ENCODE measurements at places on chromosomes 2 and 18.

DNA sequence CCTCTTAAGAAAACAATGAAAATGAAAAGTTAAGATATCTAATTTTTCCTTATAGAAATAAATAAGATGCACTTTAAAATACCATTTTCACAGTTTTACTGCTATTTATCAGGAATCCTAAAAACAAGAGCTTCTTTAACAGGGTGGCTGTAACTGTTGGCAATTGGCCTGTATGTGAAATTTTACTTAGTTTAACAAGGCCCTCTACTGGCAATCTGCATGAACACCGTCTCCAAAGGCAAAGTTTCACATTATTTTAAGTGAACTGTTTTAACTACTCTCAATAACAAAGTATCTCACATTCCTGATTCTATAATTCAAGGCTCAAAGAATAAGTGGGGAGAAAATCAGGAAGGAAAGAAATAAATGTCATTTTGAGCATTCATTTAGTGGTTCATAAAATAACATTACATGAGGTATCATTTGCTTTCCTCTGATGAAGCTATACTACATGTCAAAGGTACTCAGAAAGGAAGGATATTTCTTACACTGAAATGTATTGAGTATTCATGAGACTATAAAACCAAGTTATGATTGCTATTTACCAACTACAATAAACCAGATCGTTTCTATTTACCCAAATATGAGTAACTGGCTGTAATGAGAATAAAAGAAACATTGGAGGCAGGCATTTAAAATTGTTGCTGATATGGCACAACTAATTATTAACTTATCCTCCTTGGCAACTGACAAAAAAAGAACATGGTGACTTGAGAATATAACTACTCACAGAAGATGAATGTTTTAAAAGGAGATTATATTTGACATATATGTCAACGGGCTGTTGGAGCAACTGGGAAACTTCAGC lies 7.0 kb downstream of the NCKAP5 start:
- no peak for DNase-seq

DNA sequence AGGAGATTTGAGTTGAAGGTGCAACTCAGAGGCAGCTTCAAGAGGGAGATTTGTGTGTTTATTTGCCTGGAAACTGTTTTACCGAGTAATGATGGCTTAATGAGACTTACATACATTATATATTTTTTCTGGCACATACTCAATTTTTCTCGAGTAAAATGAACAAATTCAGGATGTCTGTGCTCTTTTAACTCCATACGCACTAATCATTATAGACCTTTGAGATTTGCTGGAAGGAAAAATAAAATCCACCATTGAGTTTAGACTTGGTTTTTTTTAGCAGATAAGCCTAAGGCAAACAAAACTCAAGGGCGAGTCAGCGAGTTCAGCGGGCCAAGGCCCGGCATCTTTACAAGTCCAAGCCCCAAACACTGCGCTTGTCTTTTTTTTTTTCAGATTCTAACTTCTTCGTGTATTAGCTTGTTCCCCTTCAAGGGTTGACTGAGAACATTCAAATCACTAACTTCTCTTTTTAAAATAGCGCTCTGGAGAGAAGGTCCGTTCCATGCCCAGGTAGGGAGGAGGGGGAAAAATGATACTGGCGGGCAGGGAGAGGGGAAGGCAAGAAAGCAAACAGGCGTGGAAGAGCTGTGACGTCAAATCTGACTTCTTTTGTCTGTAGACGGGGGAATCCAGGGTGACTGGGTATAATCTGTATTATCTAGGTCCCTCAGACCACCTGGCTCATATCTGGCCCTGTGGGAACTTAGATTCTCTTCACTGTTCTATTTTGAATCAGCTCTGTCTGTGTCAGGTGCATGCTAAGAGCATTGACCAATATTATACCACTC lies 72.7 kb upstream of the MAP3K20 start:
- DNase-seq, result no peak

- no peak for DNase-seq
Observed at GRCh38 chr2:7449298-7449697, 532.1 kb downstream of the RNF144A start.

DNA sequence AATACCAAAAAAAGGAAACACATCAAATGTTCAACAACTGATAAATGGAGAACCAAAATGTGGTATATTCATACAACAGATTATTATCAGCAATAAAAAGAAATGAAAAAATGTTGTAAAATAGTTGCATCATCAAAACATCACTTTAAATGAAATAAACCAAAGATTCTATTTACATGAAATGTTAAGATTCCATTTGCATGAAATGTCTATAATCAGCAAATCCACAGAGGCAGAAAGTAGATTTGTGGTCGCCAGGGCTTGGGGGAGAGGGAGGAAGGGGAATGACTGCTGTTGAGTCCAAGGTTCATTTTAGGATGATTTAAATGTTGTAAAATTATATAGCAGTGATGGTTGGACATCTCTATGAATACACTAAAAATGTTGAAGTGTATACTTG lies 181.9 kb downstream of the RTP5 start:
- DNase-seq, result no peak

DNA sequence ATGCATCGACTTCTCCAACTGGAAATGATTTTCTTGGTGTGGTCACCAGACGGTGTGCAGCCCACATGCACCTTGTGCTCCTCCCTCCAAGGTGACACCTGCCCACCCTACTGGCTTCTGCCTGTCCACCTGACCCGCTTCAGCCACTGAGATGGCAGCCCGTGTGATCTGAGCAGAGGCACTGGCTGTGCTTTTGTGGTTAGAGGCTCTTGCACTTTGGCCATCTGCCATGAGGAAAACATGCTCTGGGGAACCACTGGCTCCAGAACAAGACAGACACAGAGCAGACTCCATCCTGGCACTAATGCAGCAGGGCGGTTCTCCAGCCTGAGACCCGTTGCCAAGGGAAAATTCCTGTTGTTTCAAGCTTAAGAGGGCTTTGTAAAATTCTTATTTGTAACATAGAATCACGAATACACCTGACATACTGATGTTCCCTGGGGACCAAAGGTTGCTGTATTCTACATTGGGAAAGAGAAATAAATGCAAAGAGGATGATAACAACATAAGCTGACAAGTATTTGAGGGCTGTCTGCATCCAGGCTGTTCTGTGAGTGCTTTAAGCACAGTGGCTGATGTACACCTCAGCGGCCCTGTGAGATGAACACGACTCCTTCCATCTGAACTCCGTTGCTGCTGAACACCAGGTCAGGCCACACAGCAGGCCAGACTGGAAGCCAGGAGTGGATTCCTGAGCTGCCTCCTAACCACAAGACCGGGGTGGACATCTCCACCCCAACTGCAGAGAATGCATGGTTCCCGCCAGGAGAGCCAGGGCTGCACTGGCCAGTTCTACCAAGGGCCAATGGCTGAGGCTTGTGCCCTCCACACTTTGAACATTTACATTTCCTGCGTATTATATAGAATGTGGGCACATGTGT lies 820.4 kb downstream of the GALR1 start:
- no peak for DNase-seq

DNA sequence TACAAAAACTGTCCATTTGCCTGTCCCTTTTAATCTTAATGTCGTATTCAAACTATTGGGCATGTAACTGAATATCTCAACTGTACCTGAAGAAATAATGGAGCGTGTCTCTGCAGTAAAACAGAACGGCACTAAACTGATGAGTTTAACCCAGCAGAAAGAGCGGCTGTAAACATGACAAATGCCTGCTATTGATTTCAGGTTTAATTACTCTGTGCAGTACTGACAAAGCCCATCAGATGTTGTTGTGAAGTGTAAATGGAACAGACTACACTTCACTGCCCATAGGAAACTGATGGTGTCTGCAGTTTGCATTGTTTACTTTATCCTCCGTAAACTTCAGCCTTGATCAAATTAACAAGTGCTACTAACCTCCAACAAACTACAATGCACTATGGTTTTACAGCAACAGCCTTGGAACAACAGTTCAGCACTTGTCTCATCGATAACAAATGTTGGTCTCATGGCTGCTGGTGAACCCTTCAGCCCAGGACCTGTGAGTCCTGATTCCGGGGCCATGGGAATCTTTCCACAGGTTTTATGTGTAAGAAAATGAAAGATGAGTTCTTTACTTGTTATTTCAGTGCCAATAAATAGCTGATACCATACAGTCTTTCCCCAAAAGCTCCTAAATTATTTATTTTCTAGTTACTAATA lies 316.5 kb downstream of the CCDC178 start:
- DNase-seq, result no peak

- no peak for DNase-seq
Observed at GRCh38 chr2:47344890-47345589, 57.9 kb upstream of the MSH2 start.

- no peak for DNase-seq
Observed at GRCh38 chr2:175630280-175631244, 371.5 kb downstream of the LNPK start.

GRCh38 chr2:13916066-13916465 lies 716.5 kb upstream of the LRATD1 start:
- no peak for DNase-seq

DNA sequence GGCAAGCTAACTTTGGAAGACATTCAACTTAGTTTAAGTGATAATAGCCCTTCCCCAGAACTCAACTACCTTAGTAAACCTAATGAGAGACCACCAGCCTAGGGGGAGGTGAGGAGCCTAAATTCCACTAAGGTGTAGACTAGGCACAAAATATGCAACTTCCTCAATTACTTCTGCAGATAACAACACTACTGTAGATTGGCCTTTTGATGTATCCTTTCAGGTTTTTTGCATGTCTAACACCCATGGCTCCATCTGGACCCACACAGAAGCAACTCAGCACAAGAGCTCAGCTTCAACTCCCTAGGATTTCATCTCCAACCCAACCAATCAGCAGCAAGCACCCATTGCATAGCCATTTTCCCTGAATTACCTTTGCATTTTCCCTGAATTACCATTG lies 353.3 kb downstream of the AKAIN1 start:
- no peak for DNase-seq

GRCh38 chr2:224584785-224585210 lies 365 bp downstream of the CUL3 start:
- peak; percentile 52 for DNase-seq

GRCh38 chr18:75409806-75410205 lies 17.7 kb downstream of the SMIM21 start:
- DNase-seq, result no peak

GRCh38 chr18:12990641-12990966 lies 558 bp upstream of the CEP192 start:
- no peak for DNase-seq

DNA sequence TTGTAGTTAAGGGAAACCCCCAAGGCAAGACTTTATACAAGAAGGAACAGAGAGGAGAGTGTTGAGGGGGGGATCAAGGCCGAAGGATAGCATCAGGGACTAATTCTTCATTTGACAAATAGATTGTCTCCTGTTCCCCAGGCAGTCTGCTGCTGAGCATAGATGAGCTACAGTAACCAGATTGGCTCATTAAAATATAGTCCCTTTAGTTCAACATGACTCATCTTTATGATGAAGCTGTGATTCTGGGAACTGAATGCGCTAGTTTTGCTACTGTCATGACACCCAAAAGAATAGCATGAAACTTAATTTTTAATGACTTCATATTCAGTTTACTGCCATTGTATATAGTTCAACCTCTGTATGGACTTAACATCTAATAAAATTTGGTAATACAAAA lies 35.5 kb downstream of the TMEFF2 start:
- no peak for DNase-seq

GRCh38 chr2:137865954-137866540 lies 98.2 kb upstream of the HNMT start:
- peak; percentile 6 for DNase-seq

DNA sequence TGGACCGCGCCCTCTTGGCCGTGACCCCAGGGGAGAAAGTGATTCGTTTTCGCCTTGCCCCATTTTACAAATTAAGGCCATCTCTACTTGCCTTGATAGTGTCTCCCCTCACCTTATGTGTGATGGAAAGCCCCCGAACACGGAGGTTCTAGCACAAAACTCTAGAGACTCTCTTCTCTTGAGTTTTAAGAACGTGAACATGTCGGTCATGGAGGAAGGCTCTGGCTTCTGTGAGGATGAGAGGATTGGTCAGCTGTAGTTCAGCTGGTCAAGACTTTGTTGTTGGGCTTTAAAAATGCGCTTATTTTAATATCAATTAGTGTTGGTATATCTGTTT lies 828 bp downstream of the DYNC1I2 start:
- no peak for DNase-seq

GRCh38 chr18:40980171-40980570 lies 974.9 kb upstream of the PIK3C3 start:
- no peak for DNase-seq

GRCh38 chr2:106075048-106075447 lies 119.1 kb downstream of the UXS1 start:
- DNase-seq, result no peak

DNA sequence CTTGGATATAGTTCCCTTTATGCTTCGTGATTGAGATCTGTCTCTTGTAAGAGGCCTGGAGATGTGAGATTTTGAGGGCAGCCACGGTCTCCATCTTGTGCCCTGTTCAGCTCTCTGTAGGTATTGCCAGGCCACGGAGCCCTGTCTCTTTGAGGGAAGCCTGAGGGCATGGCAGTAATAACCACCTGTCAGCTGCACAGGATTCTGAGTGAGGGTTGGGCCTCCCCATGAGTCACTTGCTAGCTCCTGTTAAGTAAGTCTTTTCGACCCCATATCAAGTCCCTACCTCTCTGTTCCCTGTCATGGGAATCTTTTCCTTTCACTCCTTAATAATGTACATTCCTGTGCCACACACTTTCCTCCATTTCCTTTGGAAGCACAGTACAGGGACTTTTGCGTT lies 20.4 kb downstream of the LYPD6B start:
- DNase-seq, result no peak

GRCh38 chr18:49241852-49242251 lies 218.6 kb downstream of the DYM start:
- no peak for DNase-seq

DNA sequence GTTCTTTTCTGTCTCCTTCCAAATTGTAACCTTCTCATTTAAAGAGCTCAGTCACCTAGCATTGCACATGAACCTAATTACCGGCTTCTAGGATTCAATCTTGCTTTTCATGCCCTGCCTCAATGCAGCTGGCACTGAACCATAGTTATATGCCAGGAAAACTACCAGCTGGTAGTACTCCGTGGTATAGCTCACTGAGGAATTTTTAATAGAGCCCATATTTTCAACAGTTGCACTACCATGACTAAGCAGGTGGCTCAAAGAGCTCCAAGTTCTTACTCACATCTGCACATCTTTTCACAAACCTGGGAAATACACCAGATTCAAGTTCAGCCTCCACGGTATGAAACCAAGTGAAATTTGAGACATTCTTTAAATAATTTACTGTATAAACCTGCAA lies 363.5 kb downstream of the GRB14 start:
- DNase-seq, result no peak

GRCh38 chr2:29053223-29053622 lies 21.1 kb downstream of the PCARE start:
- no peak for DNase-seq

DNA sequence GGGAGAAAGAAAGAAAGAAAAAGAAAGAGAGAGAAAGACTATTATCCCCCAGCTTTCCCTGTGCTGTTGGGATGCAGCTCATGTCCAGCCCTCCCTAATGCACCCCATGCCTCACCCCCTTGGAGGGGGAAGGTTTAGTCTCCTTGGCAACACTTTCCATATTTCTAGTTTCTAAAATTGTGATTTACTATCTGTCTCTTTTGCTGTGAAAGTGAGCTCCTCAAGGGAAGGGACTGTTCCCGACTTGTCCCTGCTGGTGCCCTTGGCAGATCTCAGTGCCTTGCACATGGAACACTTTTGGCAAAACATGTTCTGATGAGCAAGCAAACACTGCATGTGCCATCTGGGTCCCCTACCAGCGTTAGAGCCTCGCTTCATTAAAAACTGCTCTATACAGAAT lies 11.7 kb upstream of the NAPG start:
- DNase-seq, result no peak

- DNase-seq, result no peak
Observed at GRCh38 chr2:214836568-214836967, 27.1 kb upstream of the BARD1 start.

GRCh38 chr18:75068682-75069435 lies 140.1 kb downstream of the PTGR3 start:
- DNase-seq, result no peak
